ENCODE measurements at places on chromosomes 7 and 10. TPM values are rescaled to one million over a fixed set of nuclear protein-coding genes. Genes with fewer than 3 reads are reported as not detected.

DNA sequence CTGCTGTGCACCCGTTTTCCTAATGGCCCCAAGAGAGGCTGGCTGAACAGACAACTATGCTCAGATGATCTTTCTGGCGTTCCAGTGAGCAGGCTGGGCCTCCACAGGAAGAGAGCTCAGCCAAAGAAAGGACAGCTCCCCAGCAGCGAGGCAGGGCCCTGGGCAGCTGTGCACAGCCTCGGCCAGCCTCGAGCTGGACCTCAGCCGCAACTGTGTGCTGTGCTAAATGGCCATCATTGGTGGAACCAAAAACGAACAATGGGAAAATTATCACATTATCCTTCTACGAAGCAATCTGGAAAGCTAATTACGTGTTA, 97.5 kb downstream of the CTBP2 start:
- no peak for DNase-seq

- DNase-seq, result no peak
Observed at GRCh38 chr7:90582164-90582563, 14.0 kb upstream of the CDK14 start.

DNA sequence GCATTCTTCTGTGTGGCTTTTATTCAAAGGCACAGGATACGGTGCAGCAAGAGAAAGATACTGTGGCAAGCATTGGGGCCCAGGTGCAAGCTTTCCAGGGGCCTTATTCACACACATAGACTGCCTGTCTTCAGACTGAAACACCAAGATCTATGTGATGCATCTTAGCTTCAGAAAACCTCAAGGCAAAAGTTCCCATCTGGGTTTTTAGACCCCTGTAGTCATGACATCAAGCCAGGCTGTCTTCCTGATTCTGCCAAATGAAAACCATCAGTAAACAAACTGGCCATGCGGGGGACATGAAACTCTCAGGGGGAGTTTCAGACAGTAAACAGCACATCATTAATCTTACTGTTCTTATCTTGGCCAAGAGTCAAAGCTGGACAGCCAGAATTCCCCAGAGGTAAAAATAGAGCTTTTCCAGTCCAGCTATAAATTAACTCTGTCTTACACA, 9.8 kb downstream of the AGBL3 start:
- DNase-seq, result peak; percentile 36

GRCh38 chr10:132888898-132889490, 53.4 kb downstream of the CFAP46 start:
- DNase-seq, result no peak

Gene CLDN3
- polyA plus RNA-seq, result 73.3 TPM

DNA sequence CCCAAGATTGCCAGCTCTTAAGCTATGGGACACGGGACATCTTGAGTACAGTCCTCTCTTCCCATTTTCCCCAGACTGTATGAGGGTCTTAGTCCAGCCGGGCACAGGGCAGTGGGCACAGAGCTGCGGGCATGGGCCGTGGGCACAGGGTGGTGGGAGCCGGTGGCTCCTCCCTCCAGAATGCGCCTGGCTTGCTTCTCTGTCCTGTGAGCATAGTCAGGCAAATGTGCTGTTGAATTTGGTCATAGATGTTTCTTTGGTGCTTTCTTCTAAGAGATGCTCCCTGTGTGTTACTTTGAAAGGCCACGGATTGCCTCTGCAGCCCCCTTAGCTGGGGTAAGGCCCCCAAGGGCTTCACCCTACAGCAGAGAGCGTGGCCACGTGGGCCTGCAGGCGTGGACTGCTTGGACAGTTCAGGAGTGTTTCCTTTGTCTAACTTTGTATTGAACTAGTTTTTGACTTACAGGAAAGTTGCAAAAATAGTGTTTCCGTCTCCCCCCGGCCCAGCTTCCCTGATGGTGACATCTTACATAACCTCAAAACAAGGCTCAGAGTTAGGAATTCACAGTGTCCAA, 24.7 kb downstream of the LRRC27 start:
- no peak for DNase-seq

Data from renal cortex interstitium (tissue), 15 donors.